ENCODE measurements at places on chromosomes 7 and 10. TPM values are rescaled to one million over a fixed set of nuclear protein-coding genes. Genes with fewer than 3 reads are reported as not detected.

Gene PON3
- 0.88 TPM for total RNA-seq

- peaks cover 14% of the 10 kb centered on the region for H3K4me1 ChIP-seq
- H3K36me3 ChIP-seq: no peaks in the 10 kb centered on the region
- DNase-seq: no peak
- H3K27me3 ChIP-seq: no peaks in the 10 kb centered on the region
- H3K4me3 ChIP-seq: no peak overlapping the region
Measured at GRCh38 chr10:92993699-92994272, 66.8 kb upstream of the CYP26C1 start.

Gene ZFYVE27
- total RNA-seq: 19.9 TPM

Gene FBXW4
- 40.2 TPM for total RNA-seq

- H3K27ac ChIP-seq: no peak overlapping the region
- no peaks in the 10 kb centered on the region for H3K27me3 ChIP-seq
- H3K4me3 ChIP-seq: no peak overlapping the region
- no peaks in the 10 kb centered on the region for H3K4me1 ChIP-seq
- no peak for DNase-seq
Measured at GRCh38 chr10:74103560-74104258, 46.9 kb downstream of the AP3M1 start.

GRCh38 chr7:6032167-6032566 lies 991 bp downstream of the ANKRD61 start:
- no peak overlapping the region for H3K4me3 ChIP-seq
- no peaks in the 10 kb centered on the region for H3K4me1 ChIP-seq
- no peaks in the 10 kb centered on the region for H3K27me3 ChIP-seq
- no peak overlapping the region for H3K27ac ChIP-seq
- H3K36me3 ChIP-seq: peaks cover 59% of the 10 kb centered on the region

DNA sequence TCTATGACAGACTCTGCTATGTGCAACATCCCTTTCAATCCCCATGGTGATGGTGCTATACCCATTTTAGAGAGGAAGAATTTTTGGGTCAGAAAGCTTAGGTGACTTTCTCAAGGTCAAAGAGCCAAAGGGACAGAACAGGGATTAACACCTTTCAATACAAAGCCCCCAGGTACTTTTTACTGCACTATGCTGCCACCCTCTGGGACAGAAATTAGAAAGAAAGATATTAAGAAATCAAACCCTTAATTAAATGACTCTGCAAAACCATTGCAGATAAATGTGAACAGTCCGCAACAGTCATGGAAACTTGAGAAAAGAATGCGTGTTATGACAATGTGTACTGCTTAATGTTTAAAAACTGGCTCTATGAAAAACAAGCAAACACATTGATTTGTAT lies 673.7 kb downstream of the MAGI2 start:
- no peak overlapping the region for H3K27ac ChIP-seq
- H3K27me3 ChIP-seq: no peaks in the 10 kb centered on the region
- no peaks in the 10 kb centered on the region for H3K36me3 ChIP-seq
- no peak for DNase-seq
- H3K4me3 ChIP-seq: no peak overlapping the region
- peaks cover 3% of the 10 kb centered on the region for H3K4me1 ChIP-seq

DNA sequence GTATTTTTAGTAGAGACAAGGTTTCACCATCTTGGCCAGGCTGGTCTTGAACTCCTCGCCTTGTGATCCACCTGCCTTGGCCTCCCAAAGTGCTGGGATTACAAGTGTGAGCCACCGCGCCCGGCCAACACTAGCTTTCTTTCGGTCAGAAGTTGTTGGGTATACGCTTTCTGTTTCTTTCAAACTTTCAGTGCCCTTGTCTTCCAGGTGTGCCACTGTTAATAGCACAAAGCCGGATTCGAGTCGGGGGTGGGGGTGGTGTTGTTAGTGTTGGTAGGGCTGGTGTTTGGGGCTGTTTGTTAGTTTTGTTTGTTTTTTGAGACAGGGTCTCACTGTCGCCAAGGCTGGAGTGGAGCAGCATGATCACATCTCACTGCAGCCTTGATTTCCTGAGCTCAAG lies 33.8 kb upstream of the NANOS1 start:
- H3K4me3 ChIP-seq: no peak overlapping the region
- no peak overlapping the region for H3K27ac ChIP-seq

Gene LRMDA
- total RNA-seq: 17.1 TPM

All from osteoblast (primary cell).